ENCODE measurements at places on chromosomes 11 and 22.

DNA sequence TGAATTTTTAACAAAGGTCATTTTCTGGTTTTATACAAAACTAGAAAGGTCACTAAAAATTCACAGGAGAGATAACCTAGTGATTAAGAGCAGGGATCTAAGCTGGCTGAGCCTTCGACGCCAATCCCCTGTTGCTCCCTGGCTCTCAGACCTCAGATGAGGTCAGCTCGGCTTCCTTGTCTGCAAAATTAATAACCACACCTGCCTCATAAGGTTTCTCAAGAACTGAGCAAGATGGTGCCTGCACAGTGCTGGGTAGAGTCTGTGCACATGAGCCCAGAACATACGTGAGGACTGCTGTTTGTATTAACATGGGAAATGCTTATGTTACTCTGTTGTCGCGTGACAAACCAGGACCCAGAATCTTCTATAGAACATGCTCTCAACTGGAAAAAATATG is 24.4 kb upstream of the CD5 start:
- no peak for DNase-seq

GRCh38 chr22:44379817-44380755 is 67.3 kb upstream of the SHISAL1 start:
- no peak for DNase-seq

DNA sequence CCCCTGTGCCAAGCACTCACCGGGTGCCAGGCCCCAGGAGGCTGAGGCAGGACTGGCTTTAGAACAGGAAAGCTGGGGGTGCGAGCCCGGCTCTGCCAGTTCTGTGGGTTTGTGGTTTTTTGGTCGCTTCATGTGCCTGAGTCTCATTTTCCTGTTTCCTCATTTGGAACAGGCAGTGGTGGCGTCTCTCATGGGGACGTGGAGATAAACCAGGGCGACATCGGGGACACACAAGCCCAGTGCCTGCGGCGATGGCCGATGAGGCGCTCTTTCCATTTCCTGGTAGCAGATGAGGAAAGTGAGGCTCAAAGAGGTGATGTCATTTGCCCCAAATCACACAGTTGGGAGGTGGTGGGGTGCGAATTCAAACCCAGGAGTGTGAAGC is 20.8 kb upstream of the CHKA start:
- DNase-seq: no peak

GRCh38 chr11:16612566-16613261 is 125.7 kb upstream of the C11orf58 start:
- no peak for DNase-seq

- DNase-seq: no peak
Measured at GRCh38 chr11:854601-855329, 12.1 kb downstream of the TSPAN4 start.

DNA sequence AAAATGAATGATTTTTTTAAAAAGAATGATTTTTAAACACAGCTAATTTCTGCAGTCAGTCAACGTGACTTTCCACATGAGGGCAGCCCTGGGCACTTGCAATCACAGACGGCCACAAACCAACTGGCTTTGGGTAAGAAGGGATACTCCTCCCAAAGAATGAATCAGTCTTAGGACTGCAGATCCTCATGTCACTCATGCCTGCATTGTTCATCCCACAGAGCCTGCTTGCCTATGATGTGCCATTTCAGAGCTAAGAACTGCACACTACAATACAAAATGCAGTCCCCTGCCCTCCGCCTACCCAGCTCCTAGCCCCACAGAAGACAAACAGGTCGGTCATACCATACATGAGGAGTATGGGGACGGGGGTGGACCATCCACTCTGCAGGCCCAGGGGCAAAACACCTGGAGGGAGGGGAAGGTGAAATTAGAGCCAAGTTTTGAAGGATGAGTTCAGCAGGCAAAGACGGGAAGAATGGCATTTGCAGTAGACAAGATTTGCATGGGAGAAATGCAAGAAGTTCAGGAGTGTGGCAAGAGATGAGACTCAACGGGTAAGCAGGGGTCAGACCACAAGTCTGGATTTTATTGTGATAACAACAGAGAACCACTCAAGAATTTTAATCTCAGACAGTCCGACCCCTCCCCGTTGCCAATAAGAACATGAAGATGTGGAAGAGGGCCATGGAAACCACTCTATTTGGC is 24.7 kb downstream of the PACSIN2 start:
- no peak for DNase-seq

All from osteocyte (in vitro differentiated cells).